ENCODE measurements at places on chromosomes 5 and 9.

DNA sequence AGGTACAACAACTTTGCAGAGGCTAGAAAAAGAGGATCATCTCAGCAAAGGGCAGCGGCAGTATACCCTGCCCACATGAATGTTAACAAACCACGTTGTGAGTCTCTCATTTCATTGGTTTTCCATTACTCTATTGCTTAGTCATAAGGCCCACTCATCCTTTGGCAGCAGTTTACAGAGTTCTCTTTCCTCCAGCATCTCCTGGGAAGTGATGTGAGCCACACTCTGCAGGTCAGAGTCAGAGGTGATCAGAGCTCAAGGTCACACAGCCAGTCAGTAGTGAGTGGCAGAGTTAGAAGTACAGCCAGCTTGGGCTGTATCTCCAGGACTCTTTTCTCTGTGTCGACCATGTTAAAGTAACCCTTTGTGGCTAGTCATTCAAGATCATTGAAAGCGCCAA is 599.6 kb upstream of the GRAMD2B start:
- DNase-seq, result no peak

- no peak for DNase-seq
Observed at GRCh38 chr5:176131771-176132170, 106.5 kb upstream of the SIMC1 start.

- DNase-seq, result peak; percentile 62
Observed at GRCh38 chr5:83564069-83564749, 92.7 kb downstream of the VCAN start.

- DNase-seq, result no peak
Observed at GRCh38 chr5:127562252-127562651, 44.8 kb downstream of the PRRC1 start.

GRCh38 chr9:124684169-124684568 is 86.9 kb downstream of the NR6A1 start:
- DNase-seq, result no peak

DNA sequence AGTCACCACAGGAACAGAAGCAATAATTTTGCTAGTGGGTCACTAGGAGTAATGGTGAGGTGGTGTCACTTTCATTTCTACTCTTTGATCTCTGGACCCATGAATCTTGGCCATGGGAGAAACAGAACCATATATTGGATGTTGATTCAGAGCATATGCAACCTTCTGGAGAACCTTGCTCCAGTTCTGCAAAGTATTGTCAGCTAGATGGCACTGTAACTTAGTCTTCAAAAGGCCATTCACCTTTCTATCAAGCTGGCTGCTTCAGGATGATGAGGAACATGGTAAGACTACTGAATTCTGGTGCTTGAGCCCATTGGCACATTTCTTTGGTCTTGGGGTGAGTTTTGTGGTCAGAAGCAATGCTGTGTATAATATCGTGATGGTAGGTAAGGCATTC is 129.1 kb upstream of the FBN2 start:
- no peak for DNase-seq

DNA sequence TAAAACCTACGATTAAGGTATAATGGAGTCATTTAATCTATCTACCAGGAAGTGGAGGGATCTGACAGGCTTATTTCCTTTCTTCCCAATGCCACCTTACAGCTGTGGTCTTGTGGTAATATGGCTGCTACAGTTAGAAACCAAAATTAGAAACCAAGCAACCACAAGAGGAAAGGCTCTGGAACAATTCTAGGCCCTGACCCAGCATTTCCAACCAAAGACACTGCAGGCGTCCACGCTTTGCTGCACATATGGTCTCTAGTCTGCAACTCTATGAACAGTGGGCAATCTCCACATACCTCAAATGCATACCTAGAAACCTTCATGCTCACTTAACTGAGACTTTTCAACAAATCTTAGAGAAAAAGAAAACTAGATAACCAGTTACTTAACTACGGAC is 339.1 kb downstream of the NFIB start:
- no peak for DNase-seq

DNA sequence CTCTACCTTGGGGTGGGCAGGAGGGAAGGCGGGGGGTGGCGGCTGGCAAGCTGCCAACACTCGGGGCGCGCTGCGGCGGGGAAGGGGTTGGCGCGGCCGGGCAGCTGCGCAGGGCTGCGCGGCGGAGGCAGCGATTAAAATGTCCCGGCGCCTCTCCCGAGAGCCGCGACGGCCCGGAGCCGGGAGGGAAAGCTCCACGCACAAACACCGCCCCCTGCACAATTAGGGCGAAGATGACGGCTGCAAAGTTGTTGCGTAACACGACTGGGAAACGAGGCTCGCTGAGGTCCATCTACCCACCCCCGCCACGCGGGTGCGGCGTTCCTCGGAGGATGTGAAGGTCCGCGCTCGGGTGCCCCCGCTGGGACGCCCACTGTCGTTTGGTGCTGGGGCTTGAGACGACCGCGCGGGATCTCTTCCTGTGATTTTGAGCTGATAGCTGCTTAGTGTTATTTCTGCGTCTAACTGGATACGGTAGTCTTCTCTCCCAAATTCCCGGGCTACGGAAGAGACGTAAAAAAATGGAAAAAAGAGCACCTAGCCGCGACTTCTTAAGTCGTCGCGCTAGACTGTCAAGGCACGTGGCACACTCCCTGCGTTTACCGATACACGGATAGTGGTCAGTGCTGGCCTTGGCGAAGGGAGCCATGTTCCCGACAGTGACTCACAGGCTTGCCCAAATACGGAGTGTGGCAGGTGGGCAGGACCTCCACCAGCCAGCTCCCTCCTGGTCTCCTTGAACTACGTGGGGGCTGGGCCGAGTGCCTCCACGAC is 958 bp upstream of the NFIL3 start:
- peak; percentile 86 for DNase-seq

DNA sequence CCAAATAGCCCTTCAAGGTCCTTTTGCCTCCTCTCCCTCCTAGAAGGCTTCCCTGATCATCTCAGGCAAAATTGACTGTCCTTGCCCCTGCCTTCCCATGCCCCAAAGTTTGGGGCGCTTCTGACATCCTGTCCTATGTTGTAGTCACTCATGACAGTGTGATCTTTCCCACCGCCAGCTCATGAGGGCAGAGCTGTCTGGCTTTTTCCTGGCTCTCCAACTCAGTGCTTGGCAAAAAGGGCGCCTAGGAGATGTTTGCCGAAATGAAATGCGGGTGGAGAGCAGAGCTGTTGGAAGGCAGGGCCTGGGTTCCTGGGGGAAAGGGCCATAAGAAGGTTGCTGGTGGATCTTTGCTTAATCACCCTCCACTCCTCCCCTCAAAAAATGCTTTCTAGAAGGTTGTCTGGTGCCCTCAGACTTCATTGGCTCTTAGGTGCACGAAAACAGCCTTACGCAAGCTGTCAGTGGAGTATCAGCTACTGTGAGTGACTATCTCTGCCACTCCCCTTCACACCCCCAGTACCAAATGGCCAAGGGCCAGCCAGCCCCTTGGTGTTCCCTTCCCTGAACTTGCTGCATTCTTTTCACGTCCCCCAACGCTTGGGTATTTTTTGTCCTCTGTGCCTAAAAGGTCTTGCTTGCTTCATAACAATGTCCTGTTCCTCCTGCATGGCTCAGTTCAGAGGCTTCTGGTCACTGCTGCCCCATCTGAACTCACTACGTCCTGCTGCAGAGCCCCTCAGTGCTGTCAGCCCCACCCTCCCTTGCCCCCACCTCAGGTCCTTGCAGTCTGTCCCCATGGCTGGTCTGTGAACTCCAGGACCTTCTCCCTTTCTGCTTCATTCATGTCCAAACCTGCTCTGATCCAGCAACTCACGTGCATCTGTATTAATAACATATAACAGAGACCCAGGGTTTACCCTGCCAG is 2.6 kb upstream of the SLC25A51 start:
- DNase-seq, result no peak

- DNase-seq, result peak; percentile 84
Observed at GRCh38 chr5:93995126-93995621, 253.8 kb upstream of the POU5F2 start.

- DNase-seq, result no peak
Observed at GRCh38 chr5:143758015-143758414, 53.9 kb upstream of the HMHB1 start.

Data from AG10803 (cell line).